ENCODE measurements at places on chromosomes 2 and 18.

DNA sequence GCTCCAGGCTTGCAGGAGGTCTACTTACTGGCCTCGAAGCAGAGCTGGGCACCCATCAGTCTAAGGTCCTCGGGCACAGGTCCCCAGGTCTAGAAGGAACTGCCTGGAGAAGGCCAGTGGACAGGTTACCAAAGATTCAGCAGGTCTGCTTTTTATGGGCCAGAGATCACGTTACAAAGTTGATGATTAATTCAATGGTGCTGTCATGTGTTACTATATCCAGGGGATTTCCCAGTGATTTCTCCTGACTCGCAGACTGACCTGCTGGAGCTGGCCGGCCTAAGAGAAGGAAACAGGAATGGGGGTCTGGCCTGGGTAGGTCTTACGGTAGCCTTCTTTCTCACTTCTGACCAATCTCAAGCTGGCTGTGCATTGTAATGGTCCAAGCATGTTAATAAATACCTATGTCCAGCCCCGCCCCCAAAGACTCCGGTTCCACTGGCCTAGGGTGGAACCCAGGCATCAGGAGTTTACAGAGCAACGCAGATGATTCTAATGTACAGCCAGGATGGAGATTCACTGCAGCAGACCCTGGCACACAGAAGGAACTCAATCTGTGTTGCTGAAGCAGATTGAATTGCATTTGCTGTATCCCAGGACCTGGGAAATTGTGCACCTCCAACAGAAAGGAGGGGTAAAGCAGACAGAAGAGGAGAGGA is at the start of gene NEURL3:
TSS of gene NEURL3 (minus strand) at position 127 of the 659 bp plus-strand sequence. CDS start at position 56, 71 bp downstream.
- H3K4me1 ChIP-seq: peaks cover 34% of the 10 kb centered on the region
- no peaks in the 10 kb centered on the region for H3K27me3 ChIP-seq
- no peak within 1 kb of the TSS for H3K4me3 ChIP-seq
- H3K27ac ChIP-seq: no peak within 1 kb of the TSS
- no peak for DNase-seq

DNA sequence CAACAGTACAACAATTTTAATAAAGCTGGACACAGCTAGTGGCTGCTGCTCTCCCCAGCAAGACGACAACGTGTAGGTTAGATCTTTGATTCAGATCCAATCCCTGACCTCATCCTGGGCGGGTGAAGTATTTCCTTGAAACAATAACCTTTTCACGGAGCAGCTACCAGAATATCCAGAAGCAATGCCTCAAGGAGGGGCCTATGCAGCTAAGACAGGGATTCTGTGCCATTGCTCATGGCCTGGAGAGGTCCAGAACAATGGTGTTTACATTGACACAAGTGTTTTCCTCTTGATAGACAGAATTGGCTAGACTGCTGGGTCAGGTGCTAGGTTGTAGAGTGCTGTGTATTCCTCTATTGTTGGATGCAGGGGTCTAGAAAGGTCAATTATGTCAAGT is 520.1 kb downstream of the BCL11A start:
- no peaks in the 10 kb centered on the region for H3K4me1 ChIP-seq
- no peak for DNase-seq
- no peaks in the 10 kb centered on the region for H3K27me3 ChIP-seq
- no peak overlapping the region for H3K4me3 ChIP-seq
- no peak overlapping the region for H3K27ac ChIP-seq

DNA sequence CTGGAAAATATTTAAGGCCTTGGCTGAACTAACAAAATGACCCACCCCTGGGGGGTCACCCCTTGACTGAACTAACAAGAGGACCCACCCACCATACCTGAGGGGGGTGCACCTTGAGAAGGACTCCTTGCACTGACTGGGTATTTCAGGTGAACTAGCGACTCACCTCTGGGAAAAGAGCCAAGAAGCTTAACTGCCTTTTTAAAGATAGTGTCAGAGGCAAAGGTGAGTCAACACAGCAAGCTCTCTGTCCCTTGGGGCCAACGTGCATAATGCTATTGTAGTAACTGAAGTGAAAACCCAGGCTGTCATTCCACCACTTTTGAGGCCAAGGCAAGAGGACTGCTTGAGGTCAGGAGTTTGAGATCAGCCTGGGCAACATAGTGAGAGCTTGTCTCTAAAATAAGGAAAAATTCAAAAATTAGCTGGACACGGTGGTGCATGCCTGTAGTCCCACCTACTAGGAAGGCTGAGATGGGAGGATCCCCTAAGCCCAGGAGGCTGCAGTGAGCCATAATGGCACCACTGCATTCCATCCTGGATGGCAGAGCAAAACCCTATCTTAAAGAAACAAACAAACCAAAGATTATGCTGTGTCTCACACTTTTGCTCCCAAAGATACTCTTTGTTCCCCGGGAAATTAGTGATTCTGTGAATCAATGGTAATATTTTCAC is 36.4 kb upstream of the ZCCHC2 start:
- H3K27ac ChIP-seq: no peak overlapping the region
- no peaks in the 10 kb centered on the region for H3K4me1 ChIP-seq
- no peaks in the 10 kb centered on the region for H3K36me3 ChIP-seq
- H3K27me3 ChIP-seq: no peaks in the 10 kb centered on the region
- H3K4me3 ChIP-seq: no peak overlapping the region
- no peak for DNase-seq

GRCh38 chr2:9071032-9071431 is 67.5 kb upstream of the MBOAT2 start:
- H3K36me3 ChIP-seq: no peaks in the 10 kb centered on the region
- H3K27me3 ChIP-seq: no peaks in the 10 kb centered on the region
- no peak for DNase-seq
- H3K4me1 ChIP-seq: no peaks in the 10 kb centered on the region

DNA sequence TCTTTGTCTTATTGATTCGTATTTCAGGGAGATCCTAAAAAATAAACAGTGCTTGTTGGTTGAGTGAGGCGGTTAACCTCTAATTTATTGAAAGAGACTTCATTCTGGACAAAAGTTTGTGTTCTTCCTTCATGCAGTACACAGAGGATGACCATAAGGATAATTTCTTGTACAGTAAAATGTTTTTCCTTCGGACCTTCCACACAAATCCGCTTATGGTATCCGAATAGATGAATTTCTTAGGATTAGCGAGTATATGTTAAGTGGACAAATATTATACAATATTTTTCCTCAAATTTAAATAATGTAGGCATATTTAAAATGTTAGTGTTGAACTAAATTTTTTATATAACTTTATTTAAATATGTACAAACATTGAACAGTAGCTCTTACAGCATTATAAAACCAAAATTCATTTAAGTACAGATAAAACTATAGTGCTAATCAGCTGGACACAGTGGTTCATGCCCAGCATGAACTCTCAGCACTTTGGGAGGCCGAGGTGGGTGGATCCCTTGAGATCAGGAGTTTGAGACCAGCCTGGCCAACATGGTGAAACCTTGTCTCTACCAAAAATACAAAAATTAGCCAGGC is 84.4 kb downstream of the LPIN1 start:
- H3K27ac ChIP-seq: peak overlapping the region; percentile 11
- H3K36me3 ChIP-seq: peaks cover 8% of the 10 kb centered on the region
- H3K4me1 ChIP-seq: peaks cover 63% of the 10 kb centered on the region
- H3K27me3 ChIP-seq: no peaks in the 10 kb centered on the region
- no peak overlapping the region for H3K4me3 ChIP-seq

DNA sequence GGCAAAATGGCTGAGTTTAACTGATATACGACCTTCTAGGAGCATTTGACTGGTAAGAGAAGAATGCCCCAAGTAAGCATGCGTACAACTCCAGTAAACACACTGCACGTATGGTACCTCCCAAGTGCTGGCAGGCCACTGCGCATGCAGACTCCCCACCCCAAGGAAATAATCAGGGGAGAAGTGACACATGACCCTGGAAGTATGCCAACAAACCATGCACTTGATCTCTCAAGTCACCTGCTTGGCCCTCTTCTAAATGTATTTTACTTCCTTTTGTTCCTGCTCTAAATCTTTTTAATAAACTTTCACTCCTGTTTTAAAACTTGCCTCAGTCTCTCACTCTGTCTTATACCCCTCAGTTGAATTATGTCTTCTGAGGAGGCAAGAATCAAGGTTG is 129.8 kb upstream of the COL5A2 start:
- no peaks in the 10 kb centered on the region for H3K36me3 ChIP-seq
- H3K4me3 ChIP-seq: no peak overlapping the region
- no peak for DNase-seq

DNA sequence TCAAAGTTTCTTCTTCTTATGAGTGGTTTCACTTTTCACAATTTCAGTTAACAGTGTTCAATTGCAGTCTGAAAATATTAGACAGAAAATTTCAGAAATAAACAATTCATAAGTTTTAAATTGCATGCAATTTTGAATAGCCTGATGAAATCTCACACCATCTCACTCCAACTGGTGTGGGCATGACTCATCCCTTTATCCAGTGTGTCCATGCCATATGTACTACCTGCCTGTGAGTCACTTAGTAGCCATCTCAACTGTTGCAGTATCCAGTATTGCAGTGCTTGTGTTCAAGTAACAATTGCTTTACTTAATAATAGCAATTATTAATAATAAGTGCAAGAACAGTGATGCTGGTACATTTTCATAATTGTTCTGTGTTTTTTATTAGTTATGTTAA is 1202.5 kb downstream of the DSC3 start:
- no peaks in the 10 kb centered on the region for H3K4me1 ChIP-seq
- H3K27me3 ChIP-seq: no peaks in the 10 kb centered on the region
- H3K27ac ChIP-seq: no peak overlapping the region
- no peak overlapping the region for H3K4me3 ChIP-seq

GRCh38 chr2:191481305-191482070 is 196.4 kb upstream of the NABP1 start:
- no peak for DNase-seq
- no peak overlapping the region for H3K4me3 ChIP-seq
- no peaks in the 10 kb centered on the region for H3K4me1 ChIP-seq
- no peak overlapping the region for H3K27ac ChIP-seq

GRCh38 chr18:37320317-37320716 is 245.3 kb downstream of the CELF4 start:
- no peaks in the 10 kb centered on the region for H3K27me3 ChIP-seq
- DNase-seq: no peak
- no peak overlapping the region for H3K27ac ChIP-seq
- no peak overlapping the region for H3K4me3 ChIP-seq
- no peaks in the 10 kb centered on the region for H3K36me3 ChIP-seq
- no peaks in the 10 kb centered on the region for H3K4me1 ChIP-seq

DNA sequence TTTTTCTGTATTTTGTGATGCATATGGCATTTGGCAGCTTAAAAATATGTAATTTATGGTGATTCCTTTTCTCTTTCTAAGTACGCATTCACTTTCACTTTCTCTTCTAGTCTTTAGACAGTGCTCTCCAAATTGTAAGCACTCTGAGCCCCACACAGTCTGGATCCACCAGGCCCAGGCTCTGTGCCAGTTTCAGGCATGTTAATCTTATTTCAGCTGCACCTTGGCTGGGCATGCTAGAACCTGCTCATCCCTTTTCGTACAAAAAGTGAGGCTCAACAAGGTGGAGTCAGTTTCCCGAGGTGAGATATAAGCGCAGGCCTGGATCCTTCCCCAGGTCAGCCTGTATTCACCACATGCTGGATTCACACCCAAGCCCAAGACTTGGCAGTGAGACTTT is 203.9 kb downstream of the MTX2 start:
- H3K27ac ChIP-seq: no peak overlapping the region
- H3K36me3 ChIP-seq: no peaks in the 10 kb centered on the region
- H3K4me3 ChIP-seq: no peak overlapping the region
- no peak for DNase-seq

GRCh38 chr18:68181956-68182355 is 533.0 kb downstream of the TMX3 start:
- DNase-seq: no peak
- no peaks in the 10 kb centered on the region for H3K36me3 ChIP-seq
- no peaks in the 10 kb centered on the region for H3K27me3 ChIP-seq
- H3K4me3 ChIP-seq: no peak overlapping the region

- DNase-seq: no peak
- no peaks in the 10 kb centered on the region for H3K36me3 ChIP-seq
- no peaks in the 10 kb centered on the region for H3K4me1 ChIP-seq
- no peak overlapping the region for H3K4me3 ChIP-seq
Observed at GRCh38 chr2:51812138-51812866, 780.4 kb upstream of the NRXN1 start.

DNA sequence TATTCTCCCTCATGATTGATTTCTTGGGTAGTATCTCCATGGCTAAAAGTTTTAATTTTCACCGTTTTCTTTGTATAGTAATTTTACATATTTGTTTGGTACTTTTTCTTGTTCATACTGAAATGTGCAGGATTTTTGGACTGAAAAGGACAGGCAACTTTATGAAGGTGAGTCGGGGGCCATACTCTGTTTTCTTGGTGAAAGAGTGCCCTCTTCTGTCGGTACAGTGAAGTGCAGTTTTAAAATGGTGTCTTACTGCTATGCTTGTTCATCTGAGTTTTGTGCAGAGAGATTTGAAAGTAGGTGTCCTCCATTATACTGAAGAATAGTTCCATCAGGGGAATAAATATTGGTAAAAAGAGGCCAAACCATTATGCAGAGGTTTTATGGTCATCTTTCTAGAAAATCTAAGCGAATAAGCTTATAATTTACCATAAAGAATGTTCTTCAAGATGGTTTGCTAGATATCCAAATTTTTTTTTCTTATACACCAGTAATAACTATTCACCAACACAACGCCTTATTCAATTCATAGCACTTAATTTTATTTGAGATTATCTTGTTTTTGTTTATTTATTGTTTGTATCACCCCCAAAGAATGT is 8.7 kb upstream of the SERPINB13 start:
- H3K36me3 ChIP-seq: no peaks in the 10 kb centered on the region
- DNase-seq: peak; percentile 12
- peaks cover 4% of the 10 kb centered on the region for H3K27me3 ChIP-seq
- H3K27ac ChIP-seq: no peak overlapping the region
- no peak overlapping the region for H3K4me3 ChIP-seq
- no peaks in the 10 kb centered on the region for H3K4me1 ChIP-seq

DNA sequence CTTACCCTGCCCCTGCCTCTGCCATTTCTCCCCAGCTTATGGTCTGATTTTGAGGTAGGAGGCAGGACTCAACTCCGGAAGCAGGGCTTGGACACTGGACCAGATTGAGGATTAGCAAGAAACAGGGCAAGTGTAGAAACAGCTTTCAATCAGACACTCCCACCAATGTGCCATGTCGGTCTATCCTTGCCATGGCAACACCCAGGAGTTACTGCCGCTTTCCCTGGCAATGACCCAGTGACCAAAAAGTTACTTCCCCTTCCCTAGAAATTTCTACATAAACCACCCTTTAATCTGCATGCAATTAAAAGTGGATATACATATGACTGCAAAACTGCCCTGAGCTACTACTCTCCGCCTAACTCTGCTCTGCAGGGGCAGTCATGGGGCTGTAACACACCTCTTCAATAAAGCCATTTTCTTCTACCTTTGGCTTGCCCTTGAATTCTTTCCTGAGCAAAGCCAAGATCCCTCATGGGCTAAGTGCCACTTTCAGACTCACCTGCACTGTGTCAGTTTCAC is 156.7 kb downstream of the LPIN1 start:
- H3K27ac ChIP-seq: no peak overlapping the region
- no peaks in the 10 kb centered on the region for H3K27me3 ChIP-seq
- H3K4me3 ChIP-seq: no peak overlapping the region
- DNase-seq: no peak
- peaks cover 33% of the 10 kb centered on the region for H3K4me1 ChIP-seq
- no peaks in the 10 kb centered on the region for H3K36me3 ChIP-seq
